ENCODE measurements at places on chromosomes 1 and 21.

DNA sequence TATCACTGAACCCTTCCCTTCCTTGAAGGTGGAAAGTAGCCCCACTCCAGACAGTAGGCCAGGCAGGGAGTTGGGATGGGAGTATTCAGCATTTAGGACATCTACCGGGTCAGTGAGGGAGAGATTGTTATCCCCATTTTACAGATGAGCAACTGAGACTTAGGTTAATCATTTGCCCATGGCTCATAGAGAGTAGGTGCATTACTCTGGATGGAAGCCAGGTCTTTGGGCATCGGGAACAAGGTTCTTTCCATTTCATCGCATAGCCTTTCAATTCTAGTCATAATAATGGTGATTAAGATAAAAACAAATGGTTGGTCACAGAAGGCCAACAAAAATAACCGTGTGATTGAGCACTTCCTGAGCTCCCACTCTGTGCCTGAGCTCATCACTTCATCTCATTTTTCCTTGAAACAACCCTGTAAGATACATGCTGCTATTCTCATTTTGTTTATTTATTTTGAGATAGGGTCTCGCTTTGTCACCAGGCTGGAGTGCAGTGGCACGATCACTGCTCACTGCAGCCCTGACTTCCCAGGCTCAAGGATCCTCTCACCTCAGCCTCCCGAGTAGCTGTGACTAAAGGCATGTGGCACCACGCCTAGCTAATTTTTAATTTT lies 64.8 kb downstream of the NAV1 start:
- DNase-seq, result no peak

DNA sequence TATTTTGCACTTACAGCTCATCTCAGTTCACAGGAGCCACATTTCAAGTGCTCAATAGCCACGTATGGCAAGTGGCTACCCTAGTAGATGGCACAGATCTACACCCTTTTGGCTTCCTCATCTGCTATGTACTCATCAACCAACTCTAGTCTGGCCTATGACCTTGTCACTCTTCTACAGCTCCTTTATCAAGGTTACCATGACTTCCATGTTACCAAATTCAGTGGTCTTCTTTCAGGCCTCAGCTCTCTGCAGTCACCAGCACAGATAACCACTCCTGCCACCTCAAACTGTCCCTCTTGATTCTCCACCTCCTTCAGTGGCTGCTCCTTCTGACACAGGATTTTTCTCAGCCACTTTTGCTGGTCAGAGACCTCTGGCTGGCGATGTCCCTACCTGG lies 11.7 kb upstream of the USP48 start:
- no peak for DNase-seq

DNA sequence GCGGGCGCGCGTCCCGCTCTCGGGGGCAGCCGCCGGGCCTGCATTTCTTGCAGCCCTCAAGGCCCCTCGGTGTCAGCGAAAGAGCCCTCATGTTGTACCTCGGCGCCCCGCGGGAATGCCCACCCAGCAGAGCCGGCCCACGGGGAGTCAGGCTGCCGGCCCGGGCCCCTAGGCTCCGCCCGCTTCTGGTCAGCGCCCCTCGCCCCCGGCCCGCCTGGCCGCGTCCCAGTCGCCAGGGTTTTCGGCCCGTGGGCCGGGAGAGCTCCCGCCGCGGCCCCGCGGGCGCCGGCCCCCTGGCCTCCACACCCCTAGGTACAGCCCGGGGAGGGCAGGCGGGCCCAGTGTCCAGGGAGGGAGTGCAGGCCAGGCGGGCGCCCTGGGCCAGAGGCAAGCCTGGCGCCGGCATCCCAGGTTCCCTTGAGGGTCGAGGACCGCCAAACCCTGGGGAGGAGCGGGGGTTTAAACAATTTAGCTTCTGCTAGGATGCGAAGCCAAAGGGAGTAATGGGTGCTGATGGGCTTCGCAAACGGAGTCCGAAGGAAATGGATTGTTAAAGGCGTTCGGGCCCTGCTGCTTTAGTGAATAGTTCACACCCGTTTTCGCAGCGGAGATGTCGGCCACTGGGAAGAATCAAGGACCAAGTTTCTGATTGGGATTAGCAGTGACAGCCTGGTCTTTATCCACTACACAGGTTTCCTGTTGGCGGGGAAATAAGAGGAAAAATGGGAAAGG lies 486 bp upstream of the KCNA3 start:
- DNase-seq, result no peak

DNA sequence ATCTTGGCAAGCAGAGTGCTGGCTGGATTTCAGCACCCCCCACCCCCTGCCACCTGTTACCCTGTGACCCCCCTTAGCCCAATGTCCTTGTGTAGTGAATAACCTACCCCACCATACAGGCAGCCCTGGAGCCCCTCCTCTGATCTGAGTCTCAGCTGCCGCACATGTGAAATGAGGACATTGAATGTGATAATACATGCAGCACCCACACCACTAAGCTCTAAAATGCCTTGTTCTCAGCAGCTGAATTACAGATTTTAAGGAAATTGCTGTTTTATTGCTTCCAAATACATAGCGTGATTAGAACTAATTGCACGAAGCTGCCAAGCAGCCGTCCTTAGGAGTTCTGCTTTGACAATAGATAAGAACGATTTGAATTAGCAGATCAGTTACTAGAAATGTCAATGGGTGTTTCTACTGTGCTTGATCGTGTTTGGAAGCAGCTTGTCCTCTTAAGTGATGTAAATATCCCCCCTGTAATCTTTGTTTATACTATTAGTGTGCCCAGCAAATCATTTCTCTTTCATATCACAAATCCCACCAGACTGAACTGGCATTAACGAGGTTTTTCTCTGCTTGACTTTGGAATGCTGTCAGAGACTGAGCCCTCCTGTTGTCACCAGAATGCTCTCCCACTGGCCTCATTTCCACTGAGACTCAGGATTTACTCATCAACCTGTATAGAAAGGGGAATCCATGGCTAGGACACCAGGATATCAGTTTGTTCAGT lies 4.9 kb downstream of the SLAMF8 start:
- peak; percentile 66 for DNase-seq

DNA sequence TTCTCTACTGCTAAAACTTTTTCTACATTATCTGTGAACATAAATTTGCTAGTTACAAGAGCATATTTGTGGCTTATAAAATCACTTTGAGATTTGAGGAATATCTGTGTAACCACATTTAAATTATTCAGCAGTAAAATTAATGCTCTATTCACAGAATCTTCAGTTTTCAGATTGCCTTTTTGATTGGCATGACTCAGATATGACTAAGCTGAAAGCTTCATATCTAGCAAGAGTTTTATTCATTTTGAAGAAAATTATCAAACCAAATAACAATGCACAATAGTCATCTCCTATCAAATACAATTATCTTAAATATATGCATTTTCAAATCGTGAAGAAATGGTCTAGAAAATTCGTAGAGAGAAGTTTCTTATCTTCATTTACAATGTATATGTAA lies 1498.2 kb upstream of the B3GALT2 start:
- no peak for DNase-seq

- DNase-seq, result no peak
Measured at GRCh38 chr1:209675565-209676154, 448 bp downstream of the G0S2 start.

DNA sequence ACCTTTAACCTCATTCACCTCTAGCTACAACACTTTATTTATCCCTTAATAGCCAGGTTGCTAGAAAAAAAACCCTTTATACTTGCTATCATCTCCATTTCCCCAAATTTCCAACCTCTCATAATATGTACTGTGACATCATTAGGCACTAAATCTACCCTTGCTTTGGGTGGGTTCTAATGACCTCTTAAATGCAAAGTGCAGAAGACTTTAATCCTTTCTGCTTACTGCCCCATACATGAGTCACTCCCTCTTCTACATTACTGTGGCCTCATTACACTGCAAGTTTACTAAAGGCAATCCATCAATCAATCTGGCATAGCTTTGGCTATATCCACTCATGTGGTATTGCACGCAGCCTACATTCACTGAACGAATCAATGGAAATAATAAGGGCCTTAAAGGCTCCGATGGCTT lies 353.3 kb downstream of the SMYD3 start:
- DNase-seq, result no peak

GRCh38 chr1:219812491-219813203 lies 115.7 kb downstream of the SLC30A10 start:
- DNase-seq, result peak; percentile 66

DNA sequence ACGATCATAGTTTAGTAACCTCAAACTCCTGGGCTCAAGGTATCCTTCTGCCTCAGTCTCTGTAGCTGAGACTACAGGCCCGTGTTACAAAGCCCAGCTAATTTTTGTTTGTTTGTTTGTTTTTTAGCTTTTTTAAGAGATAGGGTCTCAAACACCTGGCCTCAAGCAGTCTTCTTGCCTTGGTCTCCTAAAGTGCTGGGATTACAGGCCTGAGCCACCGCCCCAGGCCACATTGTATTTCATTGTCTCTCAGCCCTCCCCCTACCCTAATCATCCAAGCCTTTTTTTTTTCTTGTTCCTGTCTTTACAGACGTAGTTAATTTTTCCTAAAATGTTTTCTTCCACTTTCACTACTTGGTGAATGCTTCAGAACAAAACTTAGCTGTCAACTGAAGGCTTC lies 5.4 kb downstream of the CDC7 start:
- no peak for DNase-seq

DNA sequence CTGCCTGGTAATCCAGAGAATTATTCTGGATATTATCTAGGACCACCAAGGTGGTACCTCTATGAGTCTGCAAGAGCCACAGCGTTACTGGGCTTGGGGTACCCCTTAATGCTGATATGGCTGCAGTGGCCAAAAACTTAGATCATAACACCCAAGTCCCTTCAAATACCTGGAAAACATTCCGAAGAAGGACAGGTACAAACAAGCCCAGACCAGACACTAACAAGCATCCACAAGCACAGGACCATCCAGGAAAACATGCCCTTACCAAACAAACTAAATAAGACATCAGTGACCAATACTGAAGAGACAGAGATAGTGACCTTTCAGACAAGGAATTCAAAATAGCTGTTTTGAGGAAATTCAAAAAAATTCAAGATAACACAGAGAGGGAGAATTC lies 2.9 kb downstream of the C1orf105 start:
- no peak for DNase-seq

- DNase-seq, result no peak
Measured at GRCh38 chr1:43937179-43937865, 3.7 kb downstream of the ARTN start.

- no peak for DNase-seq
Measured at GRCh38 chr1:233364695-233365539, 37.4 kb downstream of the MAP3K21 start.

DNA sequence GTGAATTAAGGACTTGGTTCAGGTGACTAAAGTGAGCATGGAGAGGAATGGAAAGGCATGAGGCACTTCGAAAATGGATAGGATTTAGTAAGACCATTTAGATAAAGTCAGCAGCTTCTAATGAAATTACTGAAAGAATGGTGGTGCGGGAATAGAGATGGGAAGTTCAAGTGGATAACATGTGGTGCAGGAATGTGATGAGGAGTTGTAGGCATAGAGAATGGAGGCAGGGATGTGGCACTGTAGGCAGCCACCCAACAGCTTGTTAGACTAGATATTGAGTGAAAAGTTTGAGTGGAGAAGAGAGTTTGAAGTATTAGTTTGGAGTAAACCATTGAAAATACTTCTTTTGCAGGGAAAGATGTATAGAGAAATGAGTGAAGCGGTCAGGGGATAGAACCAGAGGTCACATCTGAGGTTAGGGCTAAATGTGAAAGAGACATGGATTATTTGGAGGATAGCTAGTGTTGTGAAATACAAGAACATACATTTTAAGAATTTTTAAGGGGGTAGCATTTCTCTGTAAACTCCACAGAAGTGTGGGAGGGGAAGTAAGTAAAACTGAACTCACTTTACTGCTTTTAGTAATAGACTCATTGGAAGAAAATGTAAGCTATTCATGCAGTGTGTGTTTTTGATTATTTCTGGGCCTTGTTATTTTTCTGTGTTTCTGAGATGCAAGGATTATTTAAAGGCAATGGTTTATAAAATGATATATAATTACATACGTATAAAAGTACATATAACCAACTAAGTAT lies 46.2 kb downstream of the DYRK1A start:
- DNase-seq, result no peak

DNA sequence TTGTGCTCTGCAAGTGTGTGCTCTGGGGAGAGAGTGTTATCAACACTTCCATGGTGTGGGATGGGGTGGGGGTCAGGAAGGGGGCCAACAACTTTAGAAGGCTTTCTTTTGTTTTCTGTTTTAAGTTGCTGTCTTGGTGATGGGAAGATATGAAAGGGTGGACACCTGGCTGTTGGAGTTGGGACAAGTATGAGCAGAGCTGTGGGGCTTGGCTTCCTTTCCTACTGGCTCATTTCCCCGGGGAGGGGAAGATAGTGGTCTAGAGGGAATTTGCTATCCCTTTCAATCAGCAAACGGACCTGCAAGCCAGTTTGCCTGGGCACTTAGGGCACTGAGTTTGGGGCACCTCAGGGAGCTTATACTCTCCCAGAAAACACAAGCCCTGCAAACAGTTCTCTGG lies 19.2 kb downstream of the IER5 start:
- DNase-seq, result no peak

- no peak for DNase-seq
Measured at GRCh38 chr1:89170170-89171066, 5.4 kb downstream of the GBP7 start.

GRCh38 chr1:116352349-116352813 lies 20.7 kb upstream of the ATP1A1 start:
- DNase-seq, result no peak

DNA sequence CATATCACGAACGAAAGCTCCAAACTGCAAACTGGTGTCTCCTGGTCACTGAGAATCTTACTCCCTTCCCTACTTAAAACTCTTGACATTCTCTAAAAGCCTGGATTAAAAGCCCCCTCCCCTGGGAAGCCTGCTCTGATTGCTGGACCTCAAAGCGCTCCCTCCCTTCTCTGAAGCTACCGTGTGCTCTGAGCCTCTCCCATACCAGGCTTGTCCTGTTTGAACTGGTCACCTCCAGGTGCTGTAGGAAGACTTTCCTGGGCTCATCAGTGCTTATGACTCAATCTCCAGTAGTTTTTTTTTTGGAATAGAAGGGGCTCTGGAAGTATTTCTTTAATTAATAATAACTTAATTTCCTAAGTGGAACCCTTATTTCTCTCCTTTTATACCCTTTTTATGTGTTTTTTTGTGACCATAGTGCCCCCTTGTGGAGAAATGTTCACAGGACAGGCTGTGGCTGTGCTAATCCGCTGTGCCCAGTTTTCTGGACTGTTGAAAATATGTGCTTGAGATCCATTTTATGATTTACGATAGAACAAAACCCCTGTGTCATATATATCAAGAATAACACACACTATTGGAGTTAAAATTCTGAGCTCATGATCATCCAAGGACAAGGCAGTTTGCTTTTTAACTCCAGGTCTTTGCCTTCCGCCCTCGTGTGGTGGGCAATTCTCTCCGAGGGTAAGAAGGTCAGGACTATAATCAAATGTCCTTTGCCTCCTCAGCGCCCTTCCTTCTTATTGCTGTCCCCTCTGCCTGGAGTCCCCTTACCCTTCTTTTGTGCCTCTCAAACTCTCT lies 16.9 kb downstream of the MTARC1 start:
- DNase-seq, result no peak

GRCh38 chr21:16179773-16180172 lies 450.0 kb downstream of the USP25 start:
- no peak for DNase-seq

- DNase-seq, result no peak
Measured at GRCh38 chr21:43718872-43719747, at the start of gene PDXK. TSS of gene PDXK (plus strand) at chr21:43719129. CDS start at chr21:43719295, 166 bp downstream.

GRCh38 chr1:112044745-112045144 lies 55.3 kb upstream of the KCND3 start:
- no peak for DNase-seq

Measured in NCI-H1436 treated with DMSO at 0.1 percent for 48 hours (cell line).